ENCODE measurements at places on chromosomes 12 and 14. TPM values are rescaled to one million over a fixed set of nuclear protein-coding genes. Genes with fewer than 3 reads are reported as not detected.

SMCO2 gene
- total RNA-seq = not detected

GRCh38 chr12:23333938-23334337 lies 615.5 kb downstream of the SOX5 start:
- DNase-seq = no peak

- DNase-seq = no peak
Observed at GRCh38 chr14:30928462-30928861, 54.1 kb downstream of the COCH start.

DNA sequence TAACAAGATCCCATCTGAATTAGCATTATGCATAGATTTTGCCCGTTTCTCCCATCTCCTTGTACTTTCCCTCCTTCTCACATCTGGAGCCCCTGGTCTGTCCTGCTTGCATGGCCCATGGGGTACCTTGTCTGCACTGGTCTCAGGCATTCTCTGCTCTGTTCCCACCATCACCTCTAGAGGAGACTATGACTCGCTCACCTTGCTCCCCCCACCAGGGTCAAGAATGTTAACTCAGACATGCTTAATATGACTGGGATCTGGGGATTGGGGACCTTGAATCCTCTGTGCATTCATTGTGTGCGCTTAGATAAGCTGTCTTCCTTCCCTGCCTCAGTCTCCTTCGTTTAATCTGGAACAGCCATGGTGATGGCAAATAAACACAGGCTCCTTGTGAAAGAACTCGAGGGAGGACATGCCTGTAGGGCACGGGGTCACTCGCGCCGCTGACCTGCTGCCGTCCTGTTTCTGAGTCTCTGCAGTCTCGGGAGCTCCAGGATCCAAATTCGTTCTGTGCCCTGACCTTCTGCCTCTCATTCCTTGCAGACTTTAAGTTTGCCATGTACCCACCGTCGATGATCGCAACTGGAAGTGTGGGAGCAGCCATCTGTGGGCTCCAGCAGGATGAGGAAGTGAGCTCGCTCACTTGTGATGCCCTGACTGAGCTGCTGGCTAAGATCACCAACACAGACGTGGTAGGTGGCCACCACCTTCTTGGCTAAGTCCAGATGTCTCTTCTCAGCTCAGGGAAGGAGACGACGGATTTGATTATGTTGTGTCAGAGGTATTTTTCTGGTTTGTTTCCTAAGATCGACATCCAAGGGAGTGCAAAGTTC lies 15.0 kb downstream of the CCND2 start:
- no peak for DNase-seq

- no peak for DNase-seq
Observed at GRCh38 chr12:104484079-104484478, 27.3 kb downstream of the CHST11 start.

Data from Right ventricle myocardium superior (tissue), 1 donor.